ENCODE measurements at places on chromosomes 11 and 22. TPM values are rescaled to one million over a fixed set of nuclear protein-coding genes. Genes with fewer than 3 reads are reported as not detected.

SCGB1A1 gene
- total RNA-seq = not detected

CCDC86 gene
- total RNA-seq = 11.6 TPM

SCGB1D1 gene
- not detected for total RNA-seq

RAB38 gene
- total RNA-seq = 24.8 TPM

CRYBB2 gene
- total RNA-seq = not detected

C11orf52 gene
- 8.2 TPM for total RNA-seq

LRRC74B gene
- total RNA-seq = not detected

MYOD1 gene
- total RNA-seq = 11.8 TPM

CARD16 gene
- total RNA-seq = 1.8 TPM

MS4A5 gene
- not detected for total RNA-seq

APOA1 gene
- 29.8 TPM for total RNA-seq

WNT11 gene
- total RNA-seq = 30.8 TPM

GPR83 gene
- 0.41 TPM for total RNA-seq

TBX10 gene
- not detected for total RNA-seq

TYMP gene
- total RNA-seq = 11.6 TPM

OR51B5 gene
- total RNA-seq = 2.3 TPM

CDHR5 gene
- total RNA-seq = 21.3 TPM

INSC gene
- 0.53 TPM for total RNA-seq

CCDC82 gene
- total RNA-seq = 19.9 TPM

SWAP70 gene
- total RNA-seq = 21.4 TPM

Data from metanephros (tissue), 2 donors.